ENCODE measurements at places on chromosomes 13 and 19.

- DNase-seq = no peak
- no peaks in the 10 kb centered on the region for H3K36me3 ChIP-seq
- H3K4me1 ChIP-seq = no peaks in the 10 kb centered on the region
- no peaks in the 10 kb centered on the region for H3K27me3 ChIP-seq
Measured at GRCh38 chr13:78102121-78102677, 183.6 kb upstream of the EDNRB start.

DNA sequence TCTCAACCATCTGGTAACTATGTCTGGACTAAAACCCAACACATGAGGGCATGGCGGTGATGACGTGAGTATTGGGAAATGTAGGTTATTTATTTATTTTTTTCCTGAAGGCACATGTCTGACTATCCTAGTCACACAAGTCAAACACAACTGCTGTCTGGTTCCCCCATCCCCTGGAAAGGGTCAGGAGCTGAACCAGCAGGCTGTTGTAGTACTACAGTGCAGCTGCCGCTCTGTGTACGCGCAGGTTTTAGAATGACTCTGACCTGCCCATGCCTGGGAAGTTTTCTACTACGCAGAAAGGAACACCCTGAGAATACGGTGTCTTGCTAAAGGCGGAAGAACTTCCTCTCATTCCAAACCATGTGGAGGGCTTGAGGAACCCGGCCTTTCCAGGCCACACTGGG is 1.2 kb downstream of the SLC7A1 start:
- DNase-seq = peak; percentile 80
- H3K27ac ChIP-seq = peak overlapping the region; percentile 93
- H3K4me1 ChIP-seq = peaks cover 4% of the 10 kb centered on the region
- H3K36me3 ChIP-seq = no peaks in the 10 kb centered on the region
- H3K27me3 ChIP-seq = no peaks in the 10 kb centered on the region

DNA sequence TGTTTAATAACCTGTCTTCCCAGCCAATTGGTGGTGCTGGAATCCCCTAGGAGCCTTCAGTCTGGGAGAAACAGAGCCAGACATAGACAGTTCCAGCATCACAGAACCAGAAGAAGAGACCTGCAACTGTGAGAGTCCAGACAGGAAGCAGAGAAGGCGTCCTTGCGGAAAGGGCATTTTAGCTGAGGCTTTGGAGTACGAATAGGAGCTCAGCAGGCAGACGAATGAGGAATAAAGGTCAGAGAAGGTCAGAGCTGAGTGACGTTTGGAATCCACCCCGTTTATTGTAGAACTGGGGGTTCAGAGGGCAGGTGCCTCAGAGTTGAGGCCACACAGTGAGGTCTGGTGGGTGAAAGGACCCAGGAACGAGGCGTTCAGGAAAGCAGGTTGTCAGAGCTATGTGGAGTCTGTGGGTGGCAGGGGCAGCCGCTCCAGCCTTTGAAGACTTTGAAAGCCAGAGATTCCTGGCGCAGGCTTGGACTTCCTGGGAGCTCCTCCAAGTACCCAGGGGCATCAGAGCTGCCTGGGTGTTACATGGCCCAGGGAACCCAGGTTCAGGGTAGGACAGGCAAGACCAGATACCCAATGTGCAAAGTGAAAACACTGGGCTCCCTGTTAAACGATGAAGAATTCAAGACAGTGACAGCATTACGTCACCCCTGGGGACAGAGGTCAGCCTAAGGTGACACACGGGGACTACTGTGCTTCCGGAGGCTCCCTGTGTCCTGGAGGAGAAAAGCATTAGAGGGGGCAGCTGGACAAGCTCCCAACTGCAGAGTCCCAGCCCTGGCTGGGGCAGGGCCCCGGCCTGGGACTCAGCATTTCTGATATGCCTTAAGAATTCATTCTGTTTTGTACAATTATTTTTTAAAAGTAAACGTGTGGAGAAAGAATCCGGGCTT is 5.5 kb downstream of the ARRDC2 start:
- H3K36me3 ChIP-seq = peaks cover 60% of the 10 kb centered on the region
- peaks cover 43% of the 10 kb centered on the region for H3K4me1 ChIP-seq
- H3K4me3 ChIP-seq = no peak overlapping the region
- DNase-seq = no peak

DNA sequence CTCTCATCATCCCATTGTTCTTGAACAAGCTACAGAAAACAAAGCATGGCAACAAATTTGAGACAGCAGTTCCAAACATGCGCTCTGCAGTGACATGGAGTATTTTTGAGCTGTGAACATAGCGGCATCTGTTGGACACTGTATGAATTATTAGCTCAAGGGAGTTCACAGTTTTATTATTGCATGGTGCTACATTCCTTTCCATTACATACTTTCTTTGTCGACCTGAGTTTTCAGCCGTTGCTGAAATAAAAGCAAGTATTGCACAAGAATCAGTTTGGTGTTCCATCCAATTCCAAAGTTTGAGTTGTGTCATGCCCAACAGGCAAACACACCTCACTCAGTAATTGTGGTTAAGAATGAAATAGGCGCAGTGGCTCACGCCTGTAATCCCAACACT is 30.1 kb upstream of the METTL21C start:
- H3K27ac ChIP-seq = no peak overlapping the region
- no peak overlapping the region for H3K4me3 ChIP-seq
- H3K27me3 ChIP-seq = no peaks in the 10 kb centered on the region
- no peaks in the 10 kb centered on the region for H3K36me3 ChIP-seq

- no peaks in the 10 kb centered on the region for H3K4me1 ChIP-seq
- H3K27me3 ChIP-seq = no peaks in the 10 kb centered on the region
- DNase-seq = no peak
- no peak overlapping the region for H3K27ac ChIP-seq
Measured at GRCh38 chr13:68509734-68510621, 1279.8 kb upstream of the PCDH9 start.

Measured in stomach (tissue), 19 donors.